ENCODE measurements at places on chromosomes 7 and 10. TPM values are rescaled to one million over a fixed set of nuclear protein-coding genes. Genes with fewer than 3 reads are reported as not detected.

DNA sequence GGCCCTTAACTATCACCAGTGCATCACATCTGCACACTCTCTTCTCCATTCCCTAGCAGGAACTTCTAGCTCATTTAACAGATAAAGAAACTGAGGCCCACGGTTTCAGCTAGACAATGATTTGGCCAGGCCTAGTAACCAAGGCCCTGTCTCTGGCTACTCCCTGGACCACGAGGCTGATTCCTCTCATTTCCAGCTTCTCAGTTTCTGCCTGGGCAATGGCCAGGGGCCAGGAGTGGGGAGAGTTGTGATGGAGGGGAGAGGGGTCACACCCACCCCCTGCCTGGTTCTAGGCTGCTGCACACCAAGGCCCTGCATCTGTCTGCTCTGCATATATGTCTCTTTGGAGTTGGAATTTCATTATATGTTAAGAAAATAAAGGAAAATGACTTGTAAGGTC lies 13.5 kb downstream of the AQP1 start:
- no peak for DNase-seq

DNA sequence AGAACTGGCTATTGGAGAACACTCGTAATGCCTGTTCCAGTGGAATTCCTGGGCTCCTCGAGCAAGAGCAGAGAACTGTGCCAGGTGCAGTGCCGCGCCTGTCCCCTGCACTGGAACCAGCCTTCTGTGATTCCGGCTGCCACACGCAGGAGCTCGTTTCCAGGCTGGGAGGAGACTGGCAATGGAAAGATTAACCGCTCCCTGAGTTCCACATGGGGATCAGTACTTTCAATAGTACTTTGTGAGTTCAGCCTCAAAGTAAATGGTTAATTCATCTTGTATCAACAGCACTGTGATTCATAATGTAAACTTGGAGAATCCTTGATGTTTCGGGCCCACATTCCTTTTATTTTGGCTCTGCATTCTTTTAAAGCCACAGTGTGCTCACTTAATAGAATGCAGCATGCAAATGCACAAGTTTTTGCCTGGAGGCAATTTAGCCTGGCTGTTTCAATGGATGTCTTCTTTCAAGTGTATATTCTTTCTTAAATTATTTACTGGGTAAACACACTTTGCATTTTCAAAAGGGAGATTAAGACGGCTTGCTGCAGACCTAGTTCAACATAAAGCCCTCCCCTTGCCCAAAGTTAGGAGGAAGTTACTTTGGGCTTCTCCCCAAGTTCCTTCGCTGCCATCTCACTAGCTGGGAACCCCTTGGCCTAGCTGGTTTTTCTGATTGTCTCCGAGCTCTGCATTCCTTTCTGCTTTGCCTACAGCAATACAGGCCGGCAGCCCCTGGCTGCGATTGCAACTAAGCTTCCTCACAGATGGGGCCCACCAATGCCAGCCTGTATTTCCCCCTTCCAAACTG lies 138.1 kb upstream of the TCF7L2 start:
- peak; percentile 79 for DNase-seq

- DNase-seq: no peak
Measured at GRCh38 chr10:104796823-104797222, 155.7 kb downstream of the SORCS3 start.

DNA sequence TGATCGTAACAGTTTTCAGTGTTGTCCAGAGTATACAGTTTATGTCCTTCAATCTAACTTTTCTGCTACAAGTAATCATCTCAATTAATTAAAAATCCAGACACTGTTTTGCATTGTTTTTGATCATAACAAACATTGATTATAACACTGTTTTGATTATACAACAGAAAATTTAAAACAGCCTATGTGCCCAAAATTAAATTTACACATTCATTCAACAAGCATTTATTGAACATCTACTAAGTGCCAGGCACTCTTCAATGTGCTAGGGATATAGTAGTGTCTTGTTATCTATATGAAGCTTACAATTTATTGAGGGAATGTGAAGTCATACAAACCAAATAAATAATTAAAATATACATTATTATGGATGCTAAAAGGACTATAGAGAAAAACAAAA lies 10.6 kb downstream of the ELAPOR2 start:
- no peak for DNase-seq

DNA sequence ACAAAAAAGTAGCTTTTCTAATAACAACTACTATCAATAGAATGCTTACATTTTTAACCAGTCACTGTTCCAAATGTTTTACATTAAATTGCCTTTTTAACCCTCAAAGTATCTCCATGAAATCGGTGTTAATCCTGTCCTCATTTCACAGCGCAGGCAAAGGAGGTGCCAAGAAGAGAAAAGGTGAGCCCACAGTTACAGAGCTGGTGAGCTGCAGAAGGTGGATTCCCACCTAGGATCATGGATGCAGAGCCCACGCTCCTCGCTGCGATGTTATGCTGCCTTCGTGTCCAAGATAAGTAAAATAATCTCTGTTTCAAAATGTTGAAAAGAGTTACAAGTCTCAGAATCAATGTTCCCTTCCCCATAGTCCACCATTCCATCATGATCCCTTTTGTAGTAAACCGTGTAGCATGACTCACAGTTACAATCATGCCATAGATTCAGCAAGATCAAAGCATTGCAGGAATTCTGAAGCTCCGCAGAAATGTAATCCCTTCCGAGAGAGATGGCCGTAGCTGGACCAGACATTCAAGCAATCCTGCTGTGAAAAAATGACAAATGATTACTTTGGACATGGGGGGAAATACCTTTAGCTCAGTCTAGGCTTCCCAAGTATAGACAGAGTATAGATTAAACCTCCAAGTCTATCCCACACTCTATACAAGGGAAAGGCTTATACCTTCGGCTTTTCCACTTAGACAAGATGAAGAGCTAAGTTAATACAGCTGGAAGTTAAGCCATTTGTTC lies 394.7 kb upstream of the AKR1E2 start:
- no peak for DNase-seq

- no peak for DNase-seq
Measured at GRCh38 chr10:133241501-133242205, 4.0 kb downstream of the VENTX start.

GRCh38 chr7:40777730-40778312 lies 643.0 kb downstream of the SUGCT start:
- DNase-seq: no peak

GRCh38 chr7:63030061-63030460 lies 968.6 kb upstream of the ZNF722 start:
- DNase-seq: no peak

DNA sequence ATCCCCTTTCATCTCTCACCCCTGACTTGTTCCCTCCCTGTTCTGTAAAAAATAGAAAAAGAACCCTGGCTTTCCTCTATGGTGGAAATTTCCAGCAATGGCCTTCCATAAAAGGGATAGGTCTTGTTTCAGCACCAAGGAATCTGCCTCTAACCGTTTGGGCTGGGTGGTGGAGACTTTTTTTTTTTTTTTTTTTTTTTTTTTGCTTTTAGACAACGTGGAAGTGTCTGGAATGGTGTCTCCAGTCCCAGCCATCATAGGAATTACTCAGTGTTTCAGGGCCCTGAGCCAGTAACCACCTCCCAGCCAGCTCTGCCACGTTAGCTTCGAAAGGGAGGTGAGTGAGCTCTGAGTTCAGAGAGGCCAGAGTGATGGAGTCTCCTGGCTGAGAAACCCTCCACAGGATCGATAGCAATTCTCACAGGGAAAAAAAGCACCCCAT lies 97.3 kb upstream of the COL1A2 start:
- peak; percentile 87 for DNase-seq

- DNase-seq: no peak
Measured at GRCh38 chr7:21338728-21339164, 89.1 kb upstream of the SP4 start.

DNA sequence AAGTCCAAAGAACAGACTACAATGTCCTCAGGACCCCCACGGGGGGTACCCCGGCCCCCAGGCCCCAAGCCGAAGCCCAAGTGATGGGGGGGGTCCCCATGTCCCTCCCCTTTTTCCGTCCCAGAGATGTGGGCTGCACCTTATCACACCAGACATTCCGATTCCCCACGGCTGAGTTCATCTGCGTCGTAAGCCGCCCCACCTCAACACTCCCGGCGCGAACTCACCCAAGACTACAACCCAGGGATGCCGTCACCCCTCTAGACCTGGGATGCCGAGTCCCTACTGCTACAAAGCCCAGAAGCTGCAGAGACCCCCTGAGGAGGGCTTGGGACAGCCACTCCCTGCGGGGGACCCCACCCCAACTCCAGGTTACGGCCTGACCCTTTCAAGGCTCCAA lies 14.5 kb downstream of the PDGFA start:
- DNase-seq: no peak

DNA sequence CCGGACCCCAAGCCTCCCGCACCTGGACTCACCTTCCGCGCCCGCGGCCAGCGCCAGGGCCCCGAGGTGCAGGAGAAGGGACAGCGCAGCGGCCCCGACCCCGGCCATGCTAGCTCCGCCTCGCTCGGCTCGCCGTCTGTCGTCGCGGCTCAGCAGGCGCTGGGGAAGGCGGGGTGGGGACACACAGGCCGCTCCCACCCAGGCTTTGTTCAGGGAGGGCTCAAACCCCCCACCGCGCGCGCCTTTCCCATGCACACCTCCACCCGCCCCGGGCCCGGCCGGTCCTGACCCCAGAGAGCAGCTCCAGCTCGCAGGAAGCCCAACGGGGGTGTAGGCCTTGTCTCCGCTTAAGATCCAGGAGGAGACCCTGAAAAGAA lies at the start of gene KCP:
TSS of gene KCP (minus strand) at position 141 of the 377 bp plus-strand sequence. CDS start at position 108, 33 bp downstream.
- DNase-seq: no peak

DNA sequence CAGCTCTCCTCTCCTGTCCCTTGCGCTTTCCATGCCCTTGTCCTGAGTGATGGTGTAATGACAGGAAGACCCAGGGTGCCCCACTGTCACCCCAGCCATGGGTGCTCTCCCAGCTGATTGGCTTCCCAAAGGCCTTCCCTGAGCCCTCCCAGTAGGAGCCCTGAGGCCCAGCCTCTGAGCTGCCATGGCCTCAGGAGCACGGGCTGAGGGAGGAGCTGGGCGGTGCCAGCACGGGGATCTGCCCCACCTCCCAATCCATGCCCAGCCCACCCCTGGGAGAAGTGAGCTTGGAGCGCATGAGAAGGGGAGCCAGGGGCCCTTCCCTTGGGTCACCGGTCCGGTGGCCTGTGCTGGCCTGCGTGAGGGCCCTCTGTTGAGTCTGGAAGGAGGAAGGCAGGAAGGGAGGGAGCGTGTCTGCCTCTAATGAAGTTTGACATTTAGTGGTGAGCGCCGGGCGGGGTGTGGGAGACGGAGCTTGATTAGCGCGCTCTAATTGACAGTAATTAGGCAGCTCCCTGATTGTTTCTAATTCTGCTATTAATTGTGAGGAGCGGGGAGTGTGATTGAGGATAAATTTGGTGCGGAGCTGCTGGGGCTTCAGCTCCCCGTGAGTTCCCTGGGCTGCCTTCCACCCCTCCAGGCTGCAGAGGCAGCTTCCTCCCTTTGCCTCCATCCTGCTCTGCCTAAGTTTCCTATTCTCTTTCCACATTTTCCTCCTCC lies 28.3 kb downstream of the GBX1 start:
- no peak for DNase-seq

DNA sequence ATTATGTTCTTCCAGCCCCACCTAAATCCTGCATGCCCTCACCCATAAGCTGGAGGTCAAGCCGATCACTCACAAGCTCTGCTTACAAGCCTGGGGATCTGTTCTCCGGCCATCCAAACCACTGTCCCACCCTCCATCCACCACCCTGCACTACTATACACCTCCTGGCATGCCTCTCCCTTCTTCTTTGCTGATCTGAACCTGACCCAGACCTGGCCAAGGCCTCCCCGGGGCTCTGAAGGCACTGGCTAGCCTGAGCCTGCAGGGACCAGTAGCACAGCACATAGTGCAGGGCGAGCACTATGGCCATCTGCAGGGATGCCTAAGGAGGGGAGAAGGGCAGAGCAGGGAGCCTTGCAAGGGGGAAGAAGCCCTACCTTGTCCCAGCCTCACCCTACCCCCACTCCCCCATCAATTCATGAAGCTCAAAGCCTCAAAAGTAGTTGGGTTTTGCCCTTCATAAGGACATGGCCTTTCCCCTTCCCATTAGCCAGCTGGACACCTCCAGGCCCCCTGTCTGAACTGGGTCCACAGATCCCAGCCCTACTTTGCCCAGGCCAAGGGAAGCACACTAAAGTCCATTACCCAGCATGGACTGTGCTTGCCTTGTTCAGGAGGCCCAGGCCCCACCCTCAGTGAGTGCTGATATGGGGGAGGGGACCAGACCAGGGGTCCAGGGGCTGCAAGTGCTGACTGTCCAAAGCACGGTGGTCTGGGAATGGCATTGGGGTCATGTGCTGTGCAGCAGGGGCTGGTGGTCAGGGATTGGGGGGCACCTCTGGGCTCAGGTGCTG lies 29.6 kb downstream of the CHAT start:
- DNase-seq: no peak

- DNase-seq: no peak
Measured at GRCh38 chr7:33706771-33707200, 198.6 kb upstream of the BMPER start.

GRCh38 chr10:61049386-61049785 lies 105.4 kb upstream of the RHOBTB1 start:
- DNase-seq: no peak

DNA sequence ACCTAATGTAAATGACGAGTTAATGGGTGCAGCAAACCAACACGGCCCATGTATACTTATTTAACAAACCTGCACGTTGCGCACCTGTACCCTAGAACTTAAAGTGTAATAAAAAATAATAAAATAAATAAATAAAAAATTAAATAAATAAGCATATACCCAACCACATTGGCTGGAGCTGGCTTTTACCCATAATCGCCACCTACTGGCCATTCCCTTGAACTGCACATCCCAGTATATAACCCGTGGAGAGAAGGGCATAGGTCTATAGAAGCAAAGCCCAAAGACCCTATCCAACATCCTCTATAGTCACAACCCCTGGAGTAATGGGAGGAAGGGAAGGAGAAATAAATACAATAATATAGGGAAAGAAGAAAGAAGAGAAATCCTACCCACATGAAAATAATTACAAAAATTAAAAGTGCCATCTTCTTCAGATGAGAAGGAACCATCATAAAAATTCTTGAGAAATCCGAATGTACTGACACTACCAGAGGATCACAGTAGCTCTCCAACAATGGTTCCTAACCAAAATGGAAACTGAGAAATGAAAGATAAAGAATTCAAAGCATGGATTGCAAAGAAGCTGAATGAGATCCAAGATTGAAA lies 65.6 kb downstream of the TWIST1 start:
- no peak for DNase-seq

- peak; percentile 32 for DNase-seq
Measured at GRCh38 chr7:70681469-70682350, 450.2 kb upstream of the GALNT17 start.

DNA sequence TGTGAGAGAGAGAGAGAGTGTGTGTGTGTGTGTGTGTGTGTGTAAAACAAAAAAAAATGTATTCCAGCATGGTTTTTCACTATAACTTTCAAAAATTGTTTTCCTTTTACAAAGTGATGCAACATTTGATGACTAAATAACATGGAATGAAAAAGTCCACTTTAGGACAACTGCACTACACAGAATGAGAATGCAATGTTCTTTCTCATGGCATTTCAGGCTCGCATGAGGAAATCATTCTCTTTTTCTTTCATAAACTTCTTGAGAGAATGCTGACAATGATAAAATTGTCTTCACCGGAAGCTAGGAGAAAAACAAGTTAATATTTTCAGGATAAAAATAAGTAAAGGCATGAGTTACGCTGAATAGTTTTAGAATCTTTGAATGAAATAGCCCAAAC lies 53.7 kb downstream of the SLC16A12 start:
- no peak for DNase-seq

- no peak for DNase-seq
Measured at GRCh38 chr10:69056536-69057260, 31.2 kb upstream of the SRGN start.

PNLIPRP3 gene
- polyA plus RNA-seq: not detected

PRSS37 gene
- polyA plus RNA-seq: 0.28 TPM

MPP7 gene
- polyA plus RNA-seq: 5.1 TPM

DKK1 gene
- 0.53 TPM for polyA plus RNA-seq

GNGT1 gene
- polyA plus RNA-seq: not detected

TEX47 gene
- not detected for polyA plus RNA-seq

PAX4 gene
- not detected for polyA plus RNA-seq

CLDN4 gene
- polyA plus RNA-seq: 25.1 TPM

All from muscle of arm (tissue), 14 donors.